ENCODE measurements at places on chromosomes 6 and 20.

DNA sequence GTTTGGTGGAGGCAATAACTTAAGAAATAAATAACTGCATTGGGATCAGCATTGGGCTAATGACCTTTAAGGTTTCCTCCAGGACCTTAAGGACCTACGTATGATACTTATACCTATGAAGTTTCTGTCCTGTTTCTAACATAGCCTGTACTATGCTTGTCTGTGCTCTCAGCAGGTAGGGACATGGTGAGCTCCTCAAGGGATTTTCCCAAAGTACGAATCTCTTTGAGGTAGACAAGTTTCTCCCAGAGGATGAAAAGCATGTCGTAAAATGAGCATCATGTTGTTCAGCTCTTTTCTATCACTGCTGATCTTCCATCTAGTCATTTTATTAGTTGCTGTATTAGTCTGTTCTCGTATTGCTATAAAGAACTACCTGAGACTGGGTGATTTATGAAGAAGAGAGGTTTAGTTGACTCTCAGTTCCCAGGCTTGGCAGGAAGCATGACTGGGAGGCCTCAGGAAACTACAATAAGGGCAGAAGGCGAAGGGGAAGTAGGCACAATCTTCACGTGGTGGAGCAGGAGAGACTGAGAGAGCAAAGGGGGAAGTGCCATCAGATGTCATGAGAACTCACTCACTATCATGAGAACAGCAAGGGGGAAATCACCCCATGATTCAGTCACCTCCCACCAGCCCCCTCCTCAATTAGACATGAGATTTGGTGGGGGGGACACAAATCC is 77.8 kb upstream of the TGM3 start:
- no peak for DNase-seq

DNA sequence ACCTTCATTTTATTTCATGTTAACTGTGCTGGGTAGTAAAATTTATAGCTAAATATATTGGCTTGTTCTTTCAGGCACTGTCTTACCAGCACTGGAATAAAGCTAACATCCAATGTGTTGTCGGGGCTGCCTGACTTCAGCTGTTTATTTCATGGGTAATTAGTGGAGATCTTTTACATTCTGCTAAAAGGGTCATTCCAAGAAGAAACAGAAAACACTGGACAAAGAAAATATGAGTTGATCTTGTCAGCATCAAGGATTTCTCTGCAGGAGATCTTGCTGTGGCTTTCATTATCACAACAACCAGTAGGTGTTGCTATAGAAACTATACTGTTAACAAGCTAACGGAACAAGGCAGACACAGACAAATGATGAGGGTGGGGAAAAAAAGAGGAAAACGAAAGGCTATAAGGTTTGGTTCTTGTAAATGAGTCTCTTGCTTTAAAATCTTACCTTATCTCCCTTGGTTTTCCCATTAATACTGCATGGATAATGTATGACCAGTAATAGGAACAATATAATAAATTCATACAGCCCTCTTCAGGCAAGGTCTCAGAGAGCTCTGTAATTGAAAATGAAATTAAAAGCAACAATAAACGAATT is 206.8 kb downstream of the SIM1 start:
- no peak for DNase-seq

DNA sequence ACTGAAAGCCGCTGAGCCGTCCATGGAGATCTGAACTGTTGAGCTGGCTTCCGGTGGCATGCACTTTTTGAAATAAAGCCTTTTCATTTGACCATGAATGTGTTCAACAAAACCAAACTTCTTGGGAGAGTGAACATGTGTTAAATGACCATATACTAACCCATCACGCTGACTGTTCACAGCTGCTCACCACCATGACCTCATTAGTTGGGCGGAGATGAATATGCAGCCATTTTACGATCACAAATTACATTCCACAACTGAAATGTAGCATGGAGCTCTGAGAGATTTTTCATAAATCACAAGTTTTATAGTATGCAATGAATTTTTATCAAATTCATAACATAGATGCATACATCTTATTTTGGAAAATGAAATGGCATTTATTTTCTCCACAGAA is 4.2 kb downstream of the RAMACL start:
- DNase-seq: no peak

- DNase-seq: no peak
Observed at GRCh38 chr6:155444120-155444917, 11.3 kb downstream of the NOX3 start.

DNA sequence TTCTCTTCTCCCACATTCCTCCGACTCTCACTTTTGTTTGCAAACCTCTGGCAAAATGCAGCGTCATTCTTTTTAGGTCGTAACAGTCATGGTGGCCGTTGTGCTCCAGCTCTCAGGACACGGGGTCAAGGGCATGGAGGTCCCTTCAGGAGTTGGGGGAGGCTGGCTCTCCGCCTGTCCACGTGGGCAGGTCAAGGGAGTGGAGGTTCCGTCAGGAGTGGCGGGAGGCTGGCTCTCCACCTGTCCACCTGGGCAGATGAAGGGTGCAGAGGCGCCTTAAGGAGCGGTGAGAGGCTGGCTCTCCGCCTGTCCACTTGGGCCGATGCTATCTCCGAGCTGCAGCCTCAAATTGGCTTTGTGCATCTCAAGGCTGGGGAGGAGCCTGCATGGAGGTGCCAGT is 98.0 kb downstream of the ERMARD start:
- no peak for DNase-seq

DNA sequence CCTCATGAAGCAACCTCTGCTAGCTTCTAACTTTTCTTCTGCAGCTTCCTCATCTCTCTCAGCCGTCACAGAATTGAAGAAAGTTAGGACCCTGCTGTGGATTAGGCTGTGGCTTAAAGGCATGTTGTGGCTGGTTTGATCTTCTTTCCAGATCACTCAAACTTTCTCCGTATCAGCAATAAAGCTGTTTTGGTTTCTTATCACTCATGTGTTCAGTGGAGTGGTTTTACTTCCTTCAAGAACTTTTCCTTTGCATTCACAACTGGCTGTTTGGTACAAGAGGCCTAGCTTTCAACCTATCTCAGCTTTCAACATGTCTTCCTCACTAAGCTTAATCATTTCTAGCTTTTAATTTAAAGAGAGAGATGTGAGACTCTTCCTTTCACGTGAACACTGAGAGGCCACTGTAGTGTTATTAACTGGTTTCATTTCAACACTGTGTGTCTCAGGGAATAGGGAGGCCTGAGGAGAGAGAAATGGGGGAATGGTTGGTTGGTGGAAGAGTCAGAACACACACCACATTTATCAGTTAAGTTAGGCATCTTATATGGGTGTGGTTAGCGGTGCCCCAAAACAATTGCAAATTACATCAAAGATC is 17.2 kb downstream of the ZSCAN23 start:
- no peak for DNase-seq

- DNase-seq: no peak
Observed at GRCh38 chr6:100475554-100476320, 11.0 kb upstream of the SIM1 start.

- DNase-seq: no peak
Observed at GRCh38 chr6:86107985-86108384, 465.3 kb upstream of the SYNCRIP start.

- DNase-seq: no peak
Observed at GRCh38 chr6:136923116-136923953, 1.2 kb downstream of the SLC35D3 start.

DNA sequence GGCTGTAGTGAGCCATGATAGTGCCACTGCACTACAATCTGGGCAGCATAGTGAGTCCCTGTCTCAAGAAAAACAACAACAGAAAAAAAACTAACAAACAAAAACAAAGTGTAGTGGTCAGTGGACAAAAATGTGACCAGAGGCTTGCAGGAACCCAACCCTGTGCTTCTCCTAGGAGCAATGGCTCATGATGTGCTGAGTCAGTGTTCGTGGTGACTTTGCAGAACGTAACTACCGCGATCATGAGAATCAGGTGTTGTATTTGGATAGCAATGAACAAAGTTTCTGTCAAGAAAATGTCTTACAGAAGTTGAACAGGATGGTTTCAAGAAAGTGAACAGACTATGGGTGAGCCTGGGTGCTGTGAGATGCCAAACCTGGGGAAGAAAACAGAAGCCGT is 18.5 kb upstream of the FOXC1 start:
- DNase-seq: no peak

DNA sequence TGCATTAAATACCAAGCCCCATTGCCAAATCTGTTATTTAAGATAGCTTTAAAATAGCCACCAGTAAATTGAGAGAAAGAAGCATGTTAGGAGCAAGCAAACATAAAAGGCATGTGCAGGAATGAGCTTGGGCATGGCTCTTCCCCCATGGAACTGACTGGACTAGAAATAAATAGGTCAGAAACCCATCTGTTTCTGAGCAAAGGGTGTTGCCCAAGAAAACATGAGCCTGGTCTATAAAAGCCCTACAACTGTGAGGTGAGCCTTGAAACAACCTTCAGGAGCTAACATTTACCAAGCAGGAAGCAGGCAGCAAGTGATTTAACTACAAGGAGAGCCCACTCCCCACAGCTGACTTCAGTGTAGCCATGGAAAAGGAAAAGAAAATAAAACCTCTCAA is 126.3 kb downstream of the C6orf118 start:
- DNase-seq: no peak

DNA sequence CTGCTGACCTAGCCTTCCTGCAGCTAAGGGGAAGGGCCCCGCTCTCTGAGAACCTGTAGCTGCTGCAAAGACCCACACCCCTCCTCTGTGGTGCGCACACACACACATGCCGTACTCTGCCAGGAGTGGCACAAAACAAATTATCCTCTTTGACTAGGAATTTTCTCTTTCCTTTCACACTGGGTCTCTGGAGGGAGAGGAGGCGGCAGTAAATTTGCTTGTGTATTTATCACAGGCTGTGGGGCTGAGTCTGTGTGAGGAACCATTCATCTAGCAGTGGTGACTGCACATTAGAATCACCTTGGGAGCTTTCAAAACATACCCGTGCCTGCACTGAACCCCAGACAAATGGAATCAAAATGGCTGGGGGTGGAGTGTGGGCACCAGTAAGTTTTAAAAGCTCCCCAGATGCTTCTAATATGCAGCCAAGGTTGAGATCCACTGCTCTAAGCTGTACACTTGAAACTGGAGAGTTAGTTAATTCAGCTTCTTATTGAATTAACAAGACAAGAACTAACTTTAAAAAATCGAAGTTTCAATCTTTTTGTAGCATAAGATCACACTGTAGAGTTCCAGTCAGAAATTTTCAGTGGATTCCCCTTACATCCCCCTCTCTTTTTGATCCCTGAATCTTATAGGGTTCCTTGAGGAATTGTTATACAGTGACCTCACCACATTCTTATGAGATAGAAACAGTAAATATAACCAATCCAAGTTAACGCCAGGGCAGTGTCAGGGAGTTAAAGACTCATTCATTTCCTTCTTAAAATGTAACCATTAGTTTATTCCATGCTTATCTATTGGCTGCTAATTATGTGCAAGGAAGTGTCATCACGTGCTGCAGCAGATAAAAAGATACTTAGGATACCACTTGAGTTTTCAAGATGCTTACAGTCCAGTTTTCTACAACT is 29.8 kb upstream of the GMDS start:
- DNase-seq: no peak

DNA sequence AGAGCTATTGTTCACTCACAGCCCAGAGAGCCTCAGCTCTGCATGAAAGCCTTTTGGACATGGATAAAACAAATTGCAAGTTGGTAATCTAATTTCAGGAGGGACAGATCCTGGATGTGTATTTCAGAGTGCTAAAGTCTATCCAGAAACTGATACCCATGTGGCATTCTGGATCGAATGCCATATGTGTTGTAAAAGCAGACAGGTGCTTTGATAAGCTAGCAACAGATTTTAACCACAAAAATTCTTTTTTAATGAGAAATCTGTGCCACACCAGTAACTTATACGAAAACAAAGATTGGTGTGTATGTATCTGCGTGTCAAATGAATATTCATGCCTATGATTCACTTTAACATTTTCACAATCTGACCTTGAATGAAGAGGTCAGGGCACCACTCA is 936.6 kb upstream of the MAP3K7 start:
- no peak for DNase-seq

DNA sequence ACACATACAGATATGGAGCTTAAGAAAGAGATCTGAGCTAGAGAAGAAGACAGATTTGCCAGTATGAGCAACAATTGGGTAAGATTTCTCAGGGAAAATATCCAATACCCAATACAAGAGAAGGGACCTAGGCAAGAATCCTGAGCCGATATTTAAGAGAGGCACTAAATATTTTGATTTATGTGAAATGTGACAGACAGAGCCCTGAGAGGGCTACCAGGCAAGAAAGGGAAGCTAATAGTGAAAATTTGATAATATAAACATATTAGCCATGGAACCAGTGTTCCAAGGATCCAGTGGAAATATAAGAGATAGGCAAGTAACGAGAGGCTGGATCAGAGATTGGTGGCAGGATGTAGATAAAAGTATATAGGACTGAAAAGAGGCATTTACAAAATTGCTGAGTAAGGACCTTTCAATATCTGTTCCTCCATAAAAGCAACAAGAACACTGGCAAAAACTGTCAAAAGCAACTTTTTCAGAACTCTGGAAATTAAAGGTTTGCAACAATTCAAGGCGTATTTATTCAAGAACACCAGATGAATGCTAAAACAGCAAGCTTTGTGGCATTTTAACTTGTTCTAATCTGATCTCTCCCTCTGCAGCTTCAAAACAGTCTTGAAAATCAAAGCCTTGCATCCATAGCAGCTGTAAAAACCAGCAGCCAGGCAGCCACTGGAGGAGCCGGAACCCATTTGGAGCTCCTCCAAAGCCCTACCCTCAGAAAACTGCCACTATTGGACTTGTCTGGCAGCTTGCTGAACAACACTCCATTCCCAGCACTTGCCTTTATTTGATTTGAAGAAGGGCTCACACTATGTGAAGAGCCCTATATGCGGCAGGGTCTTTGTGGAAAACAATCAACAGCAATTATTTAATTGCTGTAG is 58.8 kb downstream of the REV3L start:
- no peak for DNase-seq

DNA sequence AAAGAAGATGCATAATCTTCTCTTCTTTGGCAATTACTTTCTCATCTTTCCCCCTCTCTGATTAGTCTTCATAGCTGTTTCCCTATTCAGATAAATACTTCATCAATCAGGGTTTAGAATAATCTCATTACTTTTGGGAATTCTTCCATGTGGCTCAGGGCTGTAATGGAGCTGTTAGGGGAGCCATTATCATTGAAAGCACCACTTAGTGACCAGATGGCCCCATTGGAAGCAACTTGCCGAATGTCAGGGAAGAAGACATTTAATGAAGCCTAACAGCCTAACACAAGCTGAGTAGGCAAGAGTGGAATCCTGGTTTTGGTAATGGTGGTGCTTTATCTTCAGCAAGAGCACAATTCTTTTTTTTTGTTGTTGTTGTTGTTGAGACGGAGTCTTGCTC is 45.0 kb downstream of the TIAM2 start:
- DNase-seq: no peak
